ENCODE measurements at places on chromosomes 6 and 20.

GRCh38 chr20:13297147-13297899 lies 76.2 kb downstream of the ISM1 start:
- no peak for DNase-seq

GRCh38 chr6:157099912-157100593 lies 223.3 kb downstream of the TMEM242 start:
- DNase-seq = no peak

- peak; percentile 54 for DNase-seq
Measured at GRCh38 chr6:25601800-25602673, 50.0 kb upstream of the SCGN start.

- no peak for DNase-seq
Measured at GRCh38 chr6:140153703-140154102, 779.3 kb upstream of the CITED2 start.

- peak; percentile 65 for DNase-seq
Measured at GRCh38 chr6:130885392-130886192, 58.4 kb downstream of the SMLR1 start.

DNA sequence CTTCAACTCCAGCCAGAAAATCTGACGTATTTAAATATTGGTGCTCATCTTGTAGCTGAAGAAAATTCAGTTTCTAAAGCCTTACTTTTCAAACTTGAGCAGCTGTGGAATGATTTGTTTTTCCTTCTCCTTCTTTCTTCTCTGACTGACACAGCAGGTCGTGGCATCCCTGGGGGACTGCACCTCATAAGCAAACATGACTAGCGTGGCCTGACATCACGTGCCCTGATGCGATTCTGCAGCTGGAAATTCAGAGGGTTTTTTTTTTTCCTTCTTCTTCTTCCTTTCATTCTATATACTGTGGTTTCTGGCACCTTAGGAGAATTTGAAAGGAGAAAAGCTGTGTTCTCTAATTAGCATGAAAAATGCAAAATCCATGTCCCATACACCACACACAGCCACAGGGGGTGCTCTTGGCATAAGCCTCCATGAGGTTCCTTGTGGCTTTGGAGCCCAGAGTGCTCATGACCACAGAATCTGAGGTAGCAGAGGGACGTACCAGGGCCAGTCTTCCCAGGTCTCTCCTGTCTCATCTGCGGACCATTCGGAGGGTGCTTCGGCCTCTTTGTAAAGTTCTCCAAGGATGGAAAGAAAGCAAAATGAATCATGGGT lies 258.5 kb upstream of the CDH4 start:
- no peak for DNase-seq

- DNase-seq = no peak
Measured at GRCh38 chr6:141598487-141598886, 534.2 kb upstream of the GJE1 start.

GRCh38 chr20:3786126-3786484 lies 435 bp downstream of the CENPB start:
- no peak for DNase-seq

DNA sequence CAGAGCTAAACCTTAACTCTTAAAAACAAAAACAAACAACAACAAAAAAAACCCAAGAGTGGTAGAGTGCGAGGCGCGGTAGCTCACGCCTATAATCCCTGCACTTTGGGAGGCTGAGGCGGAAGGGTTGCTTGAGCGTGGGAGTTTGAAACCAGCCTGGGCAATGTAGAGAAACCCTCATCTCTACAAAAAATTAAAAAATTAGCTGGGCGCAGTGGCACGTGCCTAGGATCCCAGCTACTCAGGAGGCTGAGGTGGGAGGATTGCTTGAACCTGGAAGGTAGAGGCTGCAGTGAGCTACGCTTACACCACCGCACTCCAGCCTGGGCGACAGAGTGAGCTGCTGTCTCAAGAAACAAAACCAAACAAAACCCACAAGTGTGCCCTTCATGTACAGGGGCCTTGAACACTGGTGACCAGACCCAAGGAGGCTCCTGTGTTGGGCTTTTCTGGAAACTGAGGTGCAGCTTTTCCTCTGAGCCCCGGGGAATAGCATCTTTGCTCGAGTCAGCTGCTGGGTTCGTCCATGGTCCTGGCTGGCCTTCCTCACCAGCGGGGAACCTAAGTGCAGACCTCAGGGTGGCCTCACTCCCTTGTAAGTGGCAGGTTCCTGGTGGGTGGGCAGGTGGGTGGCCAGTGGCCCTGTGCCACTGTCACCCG lies 39.9 kb downstream of the PYGB start:
- DNase-seq = no peak

GRCh38 chr20:11387189-11387754 lies 530.4 kb upstream of the BTBD3 start:
- DNase-seq = no peak

GRCh38 chr20:44068316-44069201 lies 118.4 kb downstream of the JPH2 start:
- no peak for DNase-seq

- no peak for DNase-seq
Measured at GRCh38 chr20:60131375-60131774, 173.2 kb downstream of the CDH26 start.

GRCh38 chr6:48080227-48081009 lies 30.6 kb downstream of the PTCHD4 start:
- DNase-seq = no peak

DNA sequence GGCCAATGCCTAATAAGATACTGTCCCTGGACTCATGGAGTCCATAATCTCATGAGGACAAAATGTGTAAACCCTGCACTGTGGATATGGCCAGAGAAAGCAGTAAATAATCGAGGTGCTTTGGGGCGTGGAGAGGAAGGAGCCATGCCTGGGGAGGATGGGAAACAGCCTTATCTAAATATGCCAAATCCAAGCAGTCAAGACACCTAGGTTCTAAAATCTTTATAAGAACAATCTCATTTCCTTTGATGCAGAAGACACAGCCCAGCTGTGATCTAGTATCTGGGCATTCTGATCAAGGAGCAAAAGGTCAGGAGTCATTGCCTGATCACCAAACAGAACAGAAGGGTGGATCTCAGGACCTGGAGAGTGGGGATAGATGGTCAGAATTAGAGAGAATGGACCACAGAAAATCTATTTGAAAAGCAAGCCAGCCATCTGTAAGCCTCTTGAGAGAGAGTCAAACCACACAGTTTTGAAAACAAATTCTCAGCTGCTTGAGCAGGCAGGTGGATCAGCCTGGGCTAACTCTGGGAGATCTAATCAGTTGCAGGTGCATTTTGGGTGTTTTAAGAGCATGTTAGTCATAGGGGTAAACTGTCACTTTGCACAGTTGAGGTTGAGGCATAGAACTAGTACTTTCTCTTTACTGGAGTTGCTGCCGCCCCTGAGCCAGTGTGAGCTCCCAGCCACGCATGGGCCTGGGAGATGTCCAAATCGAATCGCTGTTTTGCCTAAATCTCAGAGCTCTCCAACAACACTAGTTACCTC lies 130.8 kb upstream of the TNFAIP3 start:
- DNase-seq = no peak

GRCh38 chr6:170053966-170054661 lies 236.8 kb downstream of the DLL1 start:
- no peak for DNase-seq

GRCh38 chr6:49541210-49541724 lies 9.2 kb upstream of the C6orf141 start:
- DNase-seq = no peak

DNA sequence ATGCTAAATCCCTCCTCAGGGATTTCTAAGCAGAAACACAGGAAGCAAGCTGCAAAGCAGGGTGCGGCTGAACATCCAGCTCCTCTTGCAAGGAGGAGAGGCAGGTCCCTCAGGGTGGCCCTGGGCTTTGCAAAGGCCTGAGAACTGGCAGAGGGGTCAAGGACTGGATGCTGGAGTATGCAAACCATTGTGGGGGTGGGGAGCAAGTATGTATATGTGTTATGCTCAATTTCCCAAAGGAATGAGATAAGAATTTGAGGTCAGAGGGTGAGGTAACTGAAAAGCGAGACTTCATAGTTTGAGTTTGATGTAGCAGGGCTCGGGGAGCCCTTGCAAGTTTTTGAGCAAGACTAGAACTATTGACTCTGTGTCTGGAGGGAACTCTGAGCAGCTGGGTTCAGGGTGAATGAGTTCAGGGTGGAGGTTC lies 11.2 kb downstream of the SLC22A2 start:
- DNase-seq = no peak

DNA sequence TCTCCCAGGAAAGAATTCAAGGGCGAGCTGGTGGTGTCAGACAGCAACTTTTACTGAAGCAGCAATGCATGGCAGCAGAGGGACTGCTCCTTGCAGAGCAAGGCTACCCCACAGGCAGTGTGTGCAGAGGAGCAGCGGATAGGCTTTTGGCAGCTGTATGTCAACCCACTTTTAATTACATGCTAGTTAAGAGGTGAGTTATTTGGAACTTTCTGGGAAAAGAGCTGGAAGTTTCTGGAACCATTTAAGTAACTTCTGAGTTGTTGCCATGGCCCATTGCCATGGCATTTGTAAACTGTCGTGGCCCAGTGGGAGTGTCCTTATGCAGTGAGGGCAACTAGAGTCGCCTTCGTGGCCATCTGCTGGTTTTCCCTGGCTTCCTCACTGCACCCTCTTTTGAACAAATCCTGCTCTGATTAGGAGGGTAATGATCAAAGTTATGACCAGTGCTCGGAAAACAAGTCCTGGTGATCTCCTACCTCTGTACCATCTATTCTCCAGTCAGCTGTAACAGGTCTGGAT lies 34.0 kb downstream of the BPIFB4 start:
- DNase-seq = no peak

DNA sequence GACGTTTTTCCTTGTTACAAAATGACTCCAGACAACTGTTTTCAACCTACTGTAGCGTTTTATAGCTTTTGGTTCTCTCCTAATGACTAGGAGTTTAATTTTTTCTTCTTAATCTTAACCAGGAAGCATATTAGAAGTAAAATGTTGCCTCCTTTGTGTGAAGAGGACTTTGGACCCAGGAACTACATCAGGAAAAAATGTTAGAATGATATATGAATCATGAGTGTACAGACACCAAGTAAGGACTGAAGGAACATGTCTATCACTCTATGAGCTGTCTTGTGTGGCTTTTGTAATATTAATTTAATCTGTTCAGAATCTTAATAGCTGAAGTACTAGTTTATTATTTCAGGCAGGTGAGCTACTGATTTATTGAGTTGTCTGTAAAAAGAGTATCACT lies 71.0 kb upstream of the MARCKS start:
- no peak for DNase-seq

DNA sequence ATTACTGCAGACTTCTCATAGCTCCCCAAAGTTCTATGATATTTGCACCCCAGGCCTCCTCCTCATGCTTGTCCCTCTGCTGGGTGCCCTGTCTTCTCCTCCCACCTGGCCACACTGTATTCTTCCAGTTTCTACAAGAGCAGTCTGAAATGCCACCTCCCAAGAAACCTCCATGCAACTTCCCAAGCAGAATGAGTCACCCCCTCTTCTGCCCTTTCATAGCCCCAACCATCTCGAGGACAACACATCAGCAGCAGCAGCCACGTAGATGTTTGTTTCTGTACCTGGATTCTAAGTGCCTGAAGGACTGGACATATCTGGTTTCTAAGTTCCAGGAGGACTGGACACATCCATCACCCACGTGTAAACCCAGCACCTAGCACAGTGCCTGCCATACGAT lies 6.6 kb upstream of the ULBP2 start:
- no peak for DNase-seq

- DNase-seq = no peak
Measured at GRCh38 chr20:33606118-33606771, 55.9 kb upstream of the C20orf144 start.

GRCh38 chr6:3331971-3332370 lies 73.2 kb downstream of the PSMG4 start:
- DNase-seq = no peak

GRCh38 chr20:2116170-2116940 lies 14.7 kb downstream of the STK35 start:
- DNase-seq = no peak

DNA sequence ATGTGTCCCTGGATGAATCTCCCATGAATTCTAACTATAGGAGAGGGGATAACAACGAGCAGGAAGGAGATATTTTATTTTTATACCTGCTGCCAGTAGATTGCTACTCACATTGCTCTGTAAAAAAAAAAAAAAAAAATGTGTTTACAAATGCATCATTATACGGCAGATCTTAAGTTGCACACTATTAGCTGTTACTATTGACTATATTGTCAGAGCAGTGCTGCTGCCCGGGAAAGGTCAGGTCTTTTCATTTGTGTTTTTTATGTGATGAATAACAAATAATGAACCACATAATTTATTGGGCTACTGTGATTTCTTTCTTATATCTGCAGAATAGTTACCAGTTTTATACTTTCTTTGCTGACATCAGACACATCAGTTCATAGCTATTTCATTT lies 393.3 kb downstream of the C6orf118 start:
- no peak for DNase-seq

GRCh38 chr20:43789593-43789992 lies 62.8 kb upstream of the GTSF1L start:
- DNase-seq = no peak

DNA sequence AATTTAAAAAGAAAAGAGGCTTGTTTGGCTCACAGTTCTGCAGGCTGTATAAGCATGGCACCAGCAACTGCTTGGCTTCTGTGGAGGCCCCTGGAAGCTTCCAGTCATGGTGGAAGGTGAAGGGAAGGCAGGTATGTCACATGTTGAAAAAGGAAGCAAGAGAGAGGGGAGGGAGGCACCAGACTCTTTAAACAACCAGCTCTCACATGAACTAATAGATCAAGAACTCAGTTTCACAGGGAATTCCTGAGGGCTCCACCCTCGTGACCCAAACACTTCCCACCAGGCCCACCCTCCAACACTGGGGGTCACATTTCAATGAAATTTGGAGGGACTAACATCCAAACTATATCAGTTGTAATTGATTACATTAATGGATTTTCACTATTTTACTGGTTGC lies 127.9 kb upstream of the MLIP start:
- DNase-seq = no peak

Data from right renal cortex interstitium (tissue), 3 donors.